ENCODE measurements at places on chromosomes 12 and 14. TPM values are rescaled to one million over a fixed set of nuclear protein-coding genes. Genes with fewer than 3 reads are reported as not detected.

- no peak for DNase-seq
Observed at GRCh38 chr14:51431033-51431709, 191.1 kb downstream of the TMX1 start.

GRCh38 chr14:96493178-96493577, 9.0 kb upstream of the PAPOLA start:
- DNase-seq: no peak

GRCh38 chr12:100142851-100143559, at the start of gene BLTP3B:
Gene BLTP3B, minus strand, starts transcription at chr12:100142874. Its CDS starts 239 bp downstream, at chr12:100142635.
- peak; percentile 73 for DNase-seq

The TAS2R20 gene
- 0.30 TPM for polyA plus RNA-seq

The PARPBP gene
- polyA plus RNA-seq: 6.6 TPM

GRCh38 chr14:95524706-95525512, 8.5 kb upstream of the SYNE3 start:
- no peak for DNase-seq

DNA sequence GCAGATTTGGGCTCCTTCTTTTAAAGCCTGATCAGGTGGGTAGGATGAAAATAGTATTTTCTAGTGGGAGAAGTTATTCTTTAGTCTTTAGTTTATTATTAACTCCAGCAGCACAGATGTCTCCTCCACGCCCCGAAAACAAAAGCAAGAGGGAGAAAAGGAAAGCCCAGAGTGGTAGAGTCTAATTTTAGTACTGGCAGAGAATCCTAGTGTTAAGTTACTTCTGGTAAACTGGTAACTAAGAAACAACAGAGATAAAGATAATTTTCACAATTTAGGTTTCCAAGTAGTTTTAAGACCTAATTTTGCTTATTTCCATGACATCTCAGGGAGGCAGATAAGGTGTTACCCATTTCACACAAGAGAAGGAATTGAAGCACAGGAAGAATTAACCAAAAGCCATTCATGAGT, 16.3 kb downstream of the ATP5MC2 start:
- DNase-seq: no peak

The COCH gene
- polyA plus RNA-seq: 1.7 TPM

GRCh38 chr14:60510951-60511599, 2.1 kb downstream of the SIX6 start:
- DNase-seq: no peak

DNA sequence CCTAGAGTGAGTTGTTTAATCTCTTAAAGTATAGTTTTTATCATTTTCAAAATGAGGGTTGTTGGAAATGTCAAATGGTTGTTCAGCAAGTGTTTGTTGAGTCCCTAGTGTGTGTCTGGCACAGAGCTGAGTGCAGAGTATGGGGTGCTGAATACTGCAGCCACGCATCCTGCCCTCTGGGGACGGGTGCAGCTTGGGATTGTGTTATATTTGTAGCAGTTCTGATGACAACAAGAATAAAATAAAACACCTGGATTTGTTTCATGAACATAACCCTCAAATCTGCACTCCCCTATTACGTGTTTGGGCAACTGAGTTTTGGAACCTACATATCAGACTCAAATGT, 127.9 kb downstream of the CACNA1C start:
- no peak for DNase-seq

The PSMD9 gene
- polyA plus RNA-seq: 51.6 TPM

DNA sequence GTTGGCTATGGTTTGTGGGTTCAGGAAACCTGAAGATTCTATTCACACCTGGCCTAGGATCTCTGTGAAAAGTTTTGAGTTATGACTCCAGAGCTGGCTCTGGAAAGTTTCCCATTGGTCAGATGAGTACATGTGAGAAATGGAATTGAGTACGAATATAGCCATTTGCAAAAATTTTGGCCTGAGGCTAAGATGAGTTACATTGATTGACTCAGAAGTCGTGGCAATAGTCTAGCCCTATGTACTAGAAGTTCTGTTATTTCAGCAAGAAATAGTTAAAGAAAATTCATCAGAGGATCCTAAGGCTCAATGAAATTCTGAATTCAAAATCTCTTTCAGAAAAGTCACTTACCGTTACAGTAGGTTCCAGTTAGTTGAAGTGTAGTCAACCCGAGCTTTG, 109.9 kb downstream of the PTCSC3 start:
- DNase-seq: no peak

DNA sequence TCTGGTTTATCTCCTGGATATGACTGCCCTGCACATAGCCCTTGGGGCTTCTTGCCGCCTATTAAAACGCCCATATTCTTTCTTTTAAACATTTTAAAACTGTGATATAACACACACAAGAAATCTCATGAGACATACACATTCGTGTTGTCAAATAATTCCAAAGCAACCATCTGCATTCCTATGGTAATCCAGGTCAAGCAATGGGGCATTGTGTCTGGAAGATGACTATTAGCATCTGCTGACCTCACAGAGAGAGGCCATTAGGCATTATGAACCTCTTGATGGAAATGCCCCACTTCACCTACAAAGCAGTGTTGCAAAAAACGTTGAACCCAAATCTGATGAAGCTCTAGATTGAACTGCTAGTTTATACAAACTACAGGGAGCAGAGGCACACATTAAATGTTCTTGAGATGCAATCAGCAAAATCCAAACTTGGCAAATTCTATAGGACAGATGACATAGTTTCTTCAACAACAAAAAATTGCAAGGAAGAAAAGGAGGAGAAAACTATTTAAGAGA, 513.8 kb upstream of the CCDC196 start:
- no peak for DNase-seq

- DNase-seq: no peak
Observed at GRCh38 chr12:50024805-50025186, 498 bp downstream of the RACGAP1 start.

DNA sequence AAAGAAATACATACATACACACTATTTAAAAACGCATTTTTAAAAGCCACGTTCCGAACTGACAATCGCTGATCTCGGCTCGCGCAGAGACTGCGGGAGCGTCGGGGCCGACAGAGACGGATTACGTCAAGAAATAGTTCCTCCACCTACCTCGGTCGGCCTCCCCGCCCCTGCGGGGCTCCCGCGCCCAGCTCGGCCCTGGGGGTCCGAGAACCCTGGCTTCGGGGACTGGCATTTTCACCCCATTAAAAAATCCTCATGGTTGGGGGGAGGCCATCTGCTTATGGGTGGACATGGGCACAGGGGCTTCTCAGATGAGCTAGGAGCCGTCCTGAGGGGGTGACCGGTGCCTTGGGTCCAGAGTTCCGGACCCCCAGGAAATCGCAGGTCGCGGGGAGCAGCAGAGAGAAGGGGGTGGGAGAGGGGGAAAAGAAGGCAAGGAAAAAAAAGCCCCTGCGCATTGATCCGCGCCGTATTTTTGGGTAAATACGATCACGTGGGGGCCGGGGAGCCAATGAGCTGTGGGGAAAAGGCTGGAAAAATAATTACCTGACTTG, 324 bp upstream of the HOXC9 start:
- DNase-seq: no peak

DNA sequence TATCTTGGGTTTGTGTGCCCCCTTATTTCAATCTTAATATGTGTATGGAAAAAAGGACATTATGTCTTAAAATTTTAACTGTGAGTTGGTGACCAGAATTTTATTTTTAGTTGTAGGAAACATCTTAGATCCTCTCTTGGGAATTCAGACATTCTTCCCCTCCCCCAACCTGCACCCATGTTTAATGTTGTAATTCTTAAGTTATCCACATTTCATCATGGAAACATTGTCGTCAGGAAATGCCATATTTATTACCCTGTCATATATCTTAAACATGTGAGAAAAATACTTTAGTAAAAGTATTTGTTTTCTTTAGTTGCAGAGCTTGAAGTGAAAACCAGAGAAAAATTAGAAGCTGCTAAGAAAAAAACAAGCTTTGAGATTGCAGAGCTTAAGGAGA, 30.3 kb downstream of the YEATS4 start:
- no peak for DNase-seq

DNA sequence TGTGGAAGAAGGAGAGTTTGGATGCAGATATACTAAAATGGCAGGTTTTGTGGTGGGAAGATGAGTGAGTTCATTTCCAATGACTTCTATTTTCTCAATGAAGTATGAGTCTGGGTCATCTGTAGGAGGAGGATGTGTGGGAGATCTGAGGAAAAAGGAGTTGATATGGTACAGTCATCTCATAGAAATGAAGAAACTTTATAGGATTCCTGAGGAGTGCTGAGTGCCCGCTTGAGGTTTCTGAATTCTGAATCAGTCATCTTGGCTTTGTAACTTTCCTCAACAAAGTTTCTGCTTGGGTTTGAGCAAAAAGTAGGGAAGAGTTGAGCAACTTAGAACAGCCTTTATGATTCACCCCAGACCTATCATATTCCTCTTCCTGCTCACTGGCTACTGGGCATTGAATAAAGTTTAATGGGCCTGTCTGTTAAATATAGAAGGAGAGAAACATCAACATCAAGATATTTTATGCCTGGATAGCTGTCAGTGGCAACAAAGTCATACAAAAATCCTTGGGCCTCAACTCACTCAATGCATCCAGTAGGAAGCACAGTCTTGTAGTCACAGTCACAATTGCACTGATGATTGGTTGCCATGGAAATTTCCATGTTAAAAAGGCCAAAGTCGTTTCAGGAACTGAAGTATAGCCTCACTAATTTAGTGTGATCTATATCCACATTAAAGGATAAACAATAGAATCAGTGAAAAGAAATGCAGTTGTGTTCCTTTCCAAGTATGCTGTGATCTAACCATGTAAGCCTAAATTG, 284.7 kb downstream of the DUSP6 start:
- DNase-seq: no peak

The KLHDC1 gene
- polyA plus RNA-seq: 7.6 TPM

- DNase-seq: no peak
Observed at GRCh38 chr12:62834406-62834805, 100.5 kb downstream of the PPM1H start.

The BDKRB2 gene
- polyA plus RNA-seq: 1.1 TPM

- DNase-seq: no peak
Observed at GRCh38 chr12:76964784-76965571, 86.2 kb upstream of the CSRP2 start.

The GPR135 gene
- 0.52 TPM for polyA plus RNA-seq

- no peak for DNase-seq
Observed at GRCh38 chr12:40263616-40264409, 39.0 kb downstream of the LRRK2 start.
